ENCODE measurements at places on chromosomes 5 and 9.

DNA sequence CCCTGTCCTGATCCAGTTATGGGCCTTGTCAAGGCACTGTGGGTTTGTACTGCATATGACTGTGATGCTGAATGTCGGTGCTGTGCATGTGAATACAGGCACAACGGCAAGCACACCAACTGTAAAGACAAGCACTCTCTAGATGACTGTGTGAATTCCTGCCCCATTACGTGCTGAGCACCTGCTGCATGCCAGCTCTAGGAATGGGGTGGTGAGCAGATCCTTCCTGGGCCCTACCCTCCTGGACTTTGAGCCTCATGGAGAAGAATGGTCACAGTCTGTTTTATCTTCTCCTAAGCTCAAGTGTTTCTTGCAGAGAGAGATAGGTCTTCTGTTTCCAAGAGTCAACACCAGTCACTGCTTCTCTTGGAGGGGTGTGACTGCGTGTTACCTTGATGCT, 56.0 kb upstream of the RARS1 start:
- DNase-seq: no peak

- DNase-seq: no peak
Observed at GRCh38 chr5:131595088-131596033, 39.7 kb downstream of the RAPGEF6 start.

- DNase-seq: no peak
Observed at GRCh38 chr9:111937301-111937700, 40.7 kb downstream of the UGCG start.

DNA sequence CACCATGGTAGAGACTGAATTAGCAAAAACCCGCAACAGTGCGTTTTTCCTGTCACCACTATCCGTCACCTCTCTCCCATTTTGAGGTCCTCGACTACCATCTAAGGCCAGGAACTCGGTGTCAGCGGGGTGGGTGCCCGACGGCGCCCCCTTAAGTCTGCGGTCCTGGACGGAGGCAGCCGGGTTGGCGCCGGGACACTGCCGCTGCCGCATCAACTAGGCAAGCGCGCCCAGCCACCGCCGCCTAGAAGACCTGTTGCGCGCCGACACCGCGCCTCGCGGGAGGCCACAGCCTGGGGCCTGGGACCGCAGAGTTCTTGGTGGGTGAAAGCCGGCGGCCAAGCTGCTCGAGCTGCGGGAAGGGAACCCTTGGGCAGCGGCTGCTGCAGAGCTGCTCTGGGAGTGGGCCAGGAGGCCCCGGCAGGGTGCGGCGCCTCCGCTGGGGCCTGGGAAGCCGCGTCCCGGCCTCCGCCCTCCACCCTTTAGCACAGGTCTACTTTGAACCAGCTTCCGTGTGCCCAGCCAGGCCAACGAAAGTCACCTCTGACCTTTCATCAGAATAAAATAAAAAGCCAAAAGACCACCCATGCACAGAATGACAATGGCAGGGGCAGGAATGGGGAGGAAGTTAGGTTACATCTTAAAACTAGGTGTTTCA, 3.5 kb downstream of the FOXB2 start:
- DNase-seq: no peak

DNA sequence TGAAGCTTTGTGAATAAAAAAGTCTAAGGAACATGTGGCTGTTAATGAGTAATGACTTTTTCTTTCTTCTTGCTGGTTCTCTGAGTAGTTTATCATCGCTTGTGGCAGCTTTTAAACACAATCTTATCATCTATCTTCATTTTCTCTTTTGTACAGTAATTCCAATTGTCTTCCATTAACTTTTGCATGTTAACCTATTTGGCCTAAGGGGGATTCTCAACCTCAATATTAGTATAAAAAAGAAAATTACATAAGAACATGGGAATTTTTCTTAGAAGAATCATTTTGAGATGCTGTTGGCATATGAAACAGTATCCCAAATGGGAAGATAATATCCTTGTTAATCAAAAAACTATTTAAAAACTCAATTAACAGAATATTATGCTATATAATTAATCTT, 179.7 kb upstream of the GPR151 start:
- DNase-seq: no peak

DNA sequence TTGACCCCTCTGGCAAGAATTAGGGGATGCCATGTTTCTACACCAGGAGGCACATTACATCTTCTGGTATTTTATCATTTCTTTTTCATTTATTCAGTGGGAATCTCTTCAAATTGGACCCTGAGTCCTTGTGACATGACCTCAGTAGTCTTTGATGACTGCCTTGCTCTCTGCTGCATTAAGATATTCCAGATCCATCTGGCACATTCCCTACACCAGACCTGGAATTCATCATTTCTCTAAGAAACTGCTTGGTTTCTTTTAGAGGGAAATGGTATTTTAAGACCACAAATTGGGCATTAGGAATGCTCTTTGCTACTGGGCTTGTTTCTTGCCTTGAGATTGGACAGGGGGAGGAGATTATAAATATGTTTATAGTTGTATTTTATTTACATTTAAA, 61.0 kb downstream of the GALNT10 start:
- no peak for DNase-seq

DNA sequence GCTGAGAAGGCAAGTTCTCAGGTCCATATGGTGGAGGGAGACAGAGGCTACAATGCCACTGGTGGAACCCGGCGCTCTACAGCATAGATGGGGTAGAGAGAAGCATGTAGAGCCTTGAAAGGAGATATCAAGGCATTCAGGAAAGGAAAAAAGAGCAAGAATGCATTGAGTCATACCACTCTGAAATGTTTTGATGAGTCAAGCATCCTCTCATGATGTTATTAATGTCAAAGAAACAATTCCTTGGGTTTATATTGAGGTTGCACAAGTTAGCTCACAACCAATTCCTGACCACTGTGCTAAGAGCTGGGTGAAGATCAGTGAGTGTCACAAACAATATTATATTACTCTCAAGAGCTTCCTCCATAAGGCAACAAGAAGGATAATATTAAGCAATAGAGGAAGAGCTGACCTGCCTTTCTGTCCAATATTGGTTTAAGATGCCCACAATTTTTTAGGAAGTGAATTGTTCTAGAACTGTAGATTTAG, 178.0 kb downstream of the RFK start:
- no peak for DNase-seq

DNA sequence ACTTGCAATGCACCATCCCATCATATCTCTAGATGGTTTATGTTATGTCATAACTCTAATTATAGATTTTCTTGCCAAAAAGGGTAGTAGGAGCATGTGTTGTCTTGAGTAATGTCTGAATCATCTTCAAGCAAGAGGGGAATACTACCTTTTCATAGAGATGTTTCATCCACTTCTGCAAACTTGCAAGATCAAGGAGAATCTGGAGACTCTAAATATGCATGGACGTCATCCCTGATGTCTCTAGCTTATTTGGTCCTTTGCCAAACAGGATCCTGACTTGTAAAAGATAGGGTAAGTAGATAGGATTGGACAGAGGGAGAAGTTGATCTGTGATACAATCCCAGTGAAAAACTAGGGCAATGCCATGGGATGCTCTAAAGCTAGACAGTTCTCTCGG, 246.5 kb downstream of the DMRTA1 start:
- no peak for DNase-seq

DNA sequence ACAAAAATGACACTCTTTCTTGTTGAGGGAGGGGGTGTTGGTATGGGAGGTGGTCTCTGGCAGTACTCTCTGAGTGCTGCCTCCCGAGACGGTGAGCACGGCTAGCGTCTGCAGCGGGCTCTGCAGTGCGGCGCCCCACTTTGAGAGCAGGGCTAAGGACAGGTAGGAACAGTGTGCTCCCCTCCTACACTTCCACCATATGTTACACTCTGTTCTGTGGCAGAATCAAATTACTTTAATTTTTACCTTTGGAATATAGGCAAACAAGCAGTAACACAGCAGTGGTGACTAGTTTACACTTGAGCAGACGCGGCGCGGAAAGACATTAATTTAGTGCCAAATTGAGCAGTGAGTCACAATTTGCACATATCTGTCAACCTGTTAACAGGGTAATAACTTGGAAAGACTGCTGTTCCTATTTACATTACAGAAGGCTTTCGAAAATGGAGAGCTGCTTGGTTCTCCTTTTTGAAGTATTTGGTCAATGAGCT, 136.3 kb downstream of the MED27 start:
- DNase-seq: peak; percentile 35

- DNase-seq: no peak
Observed at GRCh38 chr5:33558489-33558888, 117.7 kb downstream of the TARS1 start.

DNA sequence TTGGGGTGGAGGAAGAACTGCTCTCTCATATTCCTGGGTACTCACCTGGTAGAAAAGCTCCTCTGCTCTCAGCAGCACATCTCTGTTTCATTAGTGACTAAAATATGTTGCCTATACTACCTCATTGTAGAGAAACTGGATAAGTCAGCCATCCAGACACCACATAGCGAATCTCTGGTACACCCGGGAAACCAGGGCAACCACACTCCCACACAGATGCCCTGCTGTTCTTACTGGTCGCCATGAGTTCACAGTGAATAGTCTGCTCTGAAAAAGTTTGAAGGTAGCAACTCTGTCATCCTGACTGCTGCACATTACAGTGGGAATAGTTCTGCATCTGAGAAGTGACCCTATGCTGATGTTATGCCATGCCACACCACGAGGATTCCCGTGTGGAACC, 135.0 kb downstream of the ENTREP1 start:
- DNase-seq: no peak

DNA sequence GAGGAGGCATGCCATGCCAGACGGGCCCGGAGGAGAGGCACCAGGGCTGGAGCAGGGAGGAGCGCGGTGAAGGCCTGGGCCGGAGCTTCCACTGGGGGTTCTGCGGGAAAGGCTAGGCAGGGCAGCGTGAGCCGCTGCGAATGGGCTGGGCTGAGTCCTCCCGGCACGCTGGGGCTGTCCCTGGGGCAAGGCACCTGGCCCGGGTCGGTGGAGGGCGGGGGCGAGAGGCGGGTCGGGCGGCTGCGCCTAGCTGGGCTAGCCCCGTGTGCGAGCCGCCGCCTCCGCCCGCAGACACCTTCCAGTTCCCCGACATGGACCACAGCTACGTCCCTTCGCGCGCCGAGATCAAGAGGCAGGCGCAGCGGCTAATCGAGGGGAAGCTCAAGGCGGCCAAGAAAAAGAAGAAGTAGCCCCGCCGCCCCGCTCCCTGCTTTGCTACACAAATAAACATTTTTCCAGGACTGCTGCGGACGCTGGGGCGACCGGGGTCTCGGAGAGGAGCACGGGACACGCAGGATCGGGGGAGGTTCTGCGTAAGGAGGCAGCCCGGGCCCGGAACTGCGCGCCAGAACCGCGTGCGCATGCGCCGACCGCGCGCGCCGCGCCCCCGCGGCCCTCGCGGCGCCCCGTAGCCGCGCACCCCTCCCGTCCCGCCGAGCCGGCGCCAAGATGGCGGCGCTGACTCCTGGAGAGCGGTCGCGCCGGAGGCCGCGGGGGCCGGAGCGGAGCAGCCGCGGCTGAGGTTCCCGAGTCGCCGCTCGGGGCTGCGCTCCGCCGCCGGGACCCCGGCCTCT, at the start of gene RABL6:
RABL6 (plus strand) TSS at position 668 of the 794 bp plus-strand sequence. CDS start 249 bp downstream, outside the sequence.
- DNase-seq: no peak

DNA sequence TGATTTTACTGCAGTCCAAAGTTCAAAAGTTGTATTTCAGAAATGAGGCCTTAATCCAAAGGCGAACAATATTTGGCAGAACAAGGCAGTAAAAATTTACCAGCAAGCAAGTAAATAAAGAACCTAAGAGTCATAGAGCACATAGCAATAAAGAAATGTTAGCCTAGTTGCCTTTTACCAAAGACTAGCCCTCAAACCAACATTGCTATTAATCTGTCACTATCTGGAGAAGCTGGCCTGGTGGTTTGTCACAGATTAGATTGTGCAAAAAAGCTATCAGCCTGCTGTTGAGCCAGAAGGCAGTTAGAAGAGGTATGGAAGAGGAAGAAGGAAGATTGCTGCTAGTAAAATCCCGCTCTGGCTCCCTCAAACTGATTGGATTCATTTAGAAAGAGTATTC, 304.7 kb upstream of the KLF4 start:
- DNase-seq: no peak

DNA sequence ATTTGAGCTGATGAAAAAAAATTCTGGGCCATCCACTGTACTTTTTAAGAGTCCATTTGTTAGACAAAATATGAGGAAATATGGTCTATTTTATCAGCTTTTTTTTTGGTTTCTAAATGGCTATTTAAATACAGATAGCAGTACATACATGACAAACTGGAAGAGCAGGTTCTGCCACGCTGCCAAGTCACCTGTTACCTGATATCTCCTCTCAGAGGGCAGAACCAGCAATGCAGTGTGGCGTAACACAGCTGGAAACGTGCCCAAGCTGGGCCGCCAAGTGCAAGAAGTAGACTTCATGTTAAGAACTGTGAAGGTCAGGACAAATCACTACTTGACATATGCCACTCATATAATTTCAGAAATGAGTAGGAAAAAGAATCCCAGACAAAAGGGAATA, 8.1 kb downstream of the MCIDAS start:
- no peak for DNase-seq

Data from NCI-H1436 treated with DMSO at 0.1 percent for 48 hours (cell line).